ENCODE measurements at places on chromosomes 1 and 21.

DNA sequence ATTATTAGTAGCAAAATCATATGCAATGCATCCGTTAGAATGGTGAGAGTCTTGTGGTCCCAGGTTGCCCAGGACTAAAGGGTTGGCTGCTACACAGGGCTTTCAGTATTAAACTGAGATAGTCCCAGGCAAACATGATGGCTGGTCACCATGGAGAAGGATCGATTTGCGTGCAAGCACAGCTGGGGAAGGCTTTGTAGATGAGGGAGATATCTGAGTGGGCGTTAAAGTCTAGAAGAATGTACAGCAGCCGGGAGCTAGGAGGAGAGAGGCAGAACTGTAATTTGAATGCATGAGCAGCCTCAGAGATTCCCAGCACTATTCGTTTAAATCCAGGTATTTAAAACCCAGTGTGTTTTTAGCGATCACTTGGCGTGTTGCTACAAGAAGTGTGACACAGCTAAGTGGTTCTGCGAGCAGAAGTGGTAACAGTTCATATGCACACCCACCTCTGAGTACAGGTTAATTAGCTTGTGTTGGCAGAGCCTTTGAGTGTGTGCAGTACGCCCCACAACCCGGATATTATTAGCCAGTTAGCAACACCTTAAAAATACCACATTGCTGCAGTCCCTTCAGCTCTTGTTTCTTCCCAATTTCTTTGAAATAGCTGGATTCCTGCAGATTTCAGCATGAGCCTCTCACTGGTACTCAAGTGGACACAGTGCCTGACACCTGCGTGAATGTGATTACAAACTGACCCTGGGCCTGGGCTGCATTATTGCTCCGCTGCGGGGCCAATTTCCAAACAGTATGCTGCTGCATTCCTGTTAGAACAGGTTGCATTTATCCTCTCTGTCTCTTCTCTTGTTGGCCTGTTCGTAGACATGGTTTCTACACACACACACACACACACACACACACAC lies 67.2 kb upstream of the SCAF4 start:
- no peak for DNase-seq

DNA sequence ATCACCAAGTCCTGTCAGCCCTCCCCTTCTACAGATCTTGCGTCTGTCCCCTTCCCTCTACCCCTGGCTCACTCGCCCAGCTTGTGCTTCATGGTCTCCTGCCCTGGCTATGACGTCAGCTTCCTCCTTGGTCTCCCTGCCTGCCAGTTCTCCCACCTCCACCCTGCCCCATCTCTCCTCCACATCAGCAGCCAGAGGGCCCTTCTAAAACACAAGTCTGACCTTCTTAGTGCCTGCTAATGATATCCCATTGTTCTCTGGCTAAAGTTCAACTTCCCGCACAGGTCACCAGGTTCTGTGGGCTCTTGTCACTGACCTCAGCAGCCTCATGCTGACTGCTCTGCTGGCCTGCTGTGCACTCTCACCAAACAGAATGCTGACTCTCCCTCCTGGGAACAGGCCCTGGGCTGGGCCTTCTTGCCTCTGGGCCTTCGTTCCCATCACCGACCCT lies 24.7 kb upstream of the MYCL start:
- DNase-seq: peak; percentile 27

- peak; percentile 20 for DNase-seq
Measured at GRCh38 chr1:213014642-213015041, 1.0 kb downstream of the ANGEL2 start.

DNA sequence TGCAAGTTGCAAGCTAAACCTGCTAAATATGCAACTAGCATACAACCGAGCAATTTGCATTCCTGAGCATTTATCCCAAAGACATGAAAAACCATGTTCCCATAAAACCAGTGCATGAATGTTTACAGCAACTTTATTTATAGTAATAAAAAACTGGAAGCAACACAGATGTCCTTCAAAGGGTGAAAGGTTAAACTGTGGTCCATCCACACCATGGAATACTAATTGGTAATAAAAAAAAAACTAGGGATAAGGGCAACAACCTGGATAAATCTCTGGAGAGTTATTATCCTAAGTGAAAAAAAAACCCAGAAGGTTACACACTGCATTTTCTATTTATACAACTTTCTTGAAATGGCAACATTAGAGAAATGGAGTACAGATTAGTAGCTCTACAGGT lies 474.1 kb downstream of the SMYD3 start:
- no peak for DNase-seq

DNA sequence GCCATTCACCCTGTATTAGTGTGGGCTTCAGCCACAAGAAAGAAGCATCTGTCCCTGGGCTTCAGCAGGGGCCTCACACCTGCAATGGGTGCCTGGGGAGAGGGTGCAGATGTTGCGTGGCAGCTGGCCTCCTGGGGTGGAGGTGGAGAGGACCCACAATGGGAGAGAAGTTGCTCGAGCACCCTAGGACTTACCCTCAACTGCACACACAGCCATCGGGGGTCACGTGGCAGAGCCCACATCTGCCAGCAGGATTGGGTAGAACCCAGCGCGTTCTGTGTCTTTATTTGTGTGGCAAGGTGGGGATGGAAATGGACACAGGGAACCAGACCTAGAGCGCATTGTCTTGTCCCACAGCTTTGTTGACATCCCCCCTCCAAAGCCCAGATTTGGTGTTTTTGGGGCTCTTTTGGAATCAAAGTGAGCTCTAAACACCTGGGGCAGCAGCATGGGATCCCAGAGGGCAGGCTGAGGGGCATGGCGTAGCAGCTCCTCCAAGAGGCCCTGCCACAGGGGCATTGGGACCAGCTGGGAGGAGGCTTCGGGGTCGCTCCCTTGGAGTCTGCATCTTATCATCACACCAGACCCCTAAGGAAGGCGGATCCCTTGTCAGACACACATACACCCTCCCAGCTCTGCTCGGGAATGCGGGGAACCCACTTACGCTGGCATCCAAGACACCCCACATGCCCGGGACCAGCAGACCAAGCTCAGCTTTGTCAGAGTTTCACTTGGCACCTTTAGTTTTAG lies 5.1 kb downstream of the ABCG1 start:
- no peak for DNase-seq

DNA sequence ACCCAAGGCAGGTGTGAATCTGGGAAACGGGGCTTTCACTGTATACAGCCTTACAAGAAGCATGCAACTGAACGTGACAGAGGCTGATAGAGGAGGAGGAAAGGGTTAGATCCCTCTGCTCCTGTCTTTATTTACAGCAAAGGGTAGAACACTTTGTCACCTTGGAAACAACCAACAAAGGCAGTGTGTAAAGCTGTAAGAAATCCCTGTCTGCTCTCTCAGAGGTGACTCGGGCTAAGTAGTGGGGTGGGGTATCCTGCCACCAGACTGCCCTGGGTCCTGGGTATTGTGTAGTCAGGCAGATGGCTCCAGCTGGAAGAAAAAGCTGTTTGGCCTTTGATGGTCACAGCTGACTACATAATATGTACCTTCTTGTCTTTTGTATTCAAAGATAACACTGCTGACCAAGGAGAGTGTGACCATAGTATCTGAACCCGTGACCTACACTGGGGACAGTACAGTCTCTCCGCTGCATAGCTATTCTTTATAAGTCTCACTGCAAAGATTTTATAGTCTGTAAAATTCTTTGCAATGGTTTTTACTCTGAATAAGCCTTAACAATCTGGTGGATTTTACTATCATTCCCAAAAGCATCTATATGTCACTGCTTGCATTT lies 22.1 kb upstream of the POU2F1 start:
- DNase-seq: no peak

GRCh38 chr1:102174259-102174863 lies 177.6 kb upstream of the OLFM3 start:
- DNase-seq: no peak

DNA sequence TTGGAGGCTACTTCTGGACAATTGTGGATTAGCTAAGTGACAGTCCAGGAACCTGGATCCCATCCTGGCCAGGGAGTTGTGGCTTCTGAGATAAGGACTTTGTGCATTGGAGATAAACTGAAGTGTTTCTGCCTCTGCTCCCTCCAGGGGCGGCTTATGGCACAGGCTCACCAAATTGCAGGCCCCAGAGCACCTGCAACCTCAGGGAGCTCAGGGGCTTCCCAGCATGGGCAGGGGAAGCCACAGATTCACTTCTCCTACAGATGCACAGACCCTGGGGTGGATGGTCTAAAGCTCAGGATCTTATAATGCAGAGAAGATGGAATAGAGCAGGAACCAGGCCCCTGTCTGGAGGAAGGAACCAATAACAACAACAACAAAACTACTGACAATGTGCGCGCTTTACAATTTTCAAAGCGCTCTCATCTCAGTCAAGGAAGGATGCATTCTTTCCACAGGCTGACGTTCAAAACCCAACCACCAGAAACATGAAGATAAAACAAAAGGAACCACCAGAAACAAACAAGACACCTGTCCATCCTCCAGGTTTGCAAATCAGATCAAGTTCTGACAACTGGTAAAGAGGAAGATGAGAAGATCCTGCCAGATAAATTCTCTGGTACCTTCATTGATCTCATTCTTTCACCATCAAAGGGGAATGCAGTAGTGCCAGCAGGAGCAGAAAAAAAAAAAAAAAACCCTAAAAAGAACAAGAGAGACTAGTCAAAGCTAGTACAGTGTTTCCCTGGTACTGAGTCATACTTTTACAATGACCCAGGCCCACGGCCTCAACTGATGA lies 121.0 kb upstream of the IRF2BP2 start:
- peak; percentile 90 for DNase-seq

DNA sequence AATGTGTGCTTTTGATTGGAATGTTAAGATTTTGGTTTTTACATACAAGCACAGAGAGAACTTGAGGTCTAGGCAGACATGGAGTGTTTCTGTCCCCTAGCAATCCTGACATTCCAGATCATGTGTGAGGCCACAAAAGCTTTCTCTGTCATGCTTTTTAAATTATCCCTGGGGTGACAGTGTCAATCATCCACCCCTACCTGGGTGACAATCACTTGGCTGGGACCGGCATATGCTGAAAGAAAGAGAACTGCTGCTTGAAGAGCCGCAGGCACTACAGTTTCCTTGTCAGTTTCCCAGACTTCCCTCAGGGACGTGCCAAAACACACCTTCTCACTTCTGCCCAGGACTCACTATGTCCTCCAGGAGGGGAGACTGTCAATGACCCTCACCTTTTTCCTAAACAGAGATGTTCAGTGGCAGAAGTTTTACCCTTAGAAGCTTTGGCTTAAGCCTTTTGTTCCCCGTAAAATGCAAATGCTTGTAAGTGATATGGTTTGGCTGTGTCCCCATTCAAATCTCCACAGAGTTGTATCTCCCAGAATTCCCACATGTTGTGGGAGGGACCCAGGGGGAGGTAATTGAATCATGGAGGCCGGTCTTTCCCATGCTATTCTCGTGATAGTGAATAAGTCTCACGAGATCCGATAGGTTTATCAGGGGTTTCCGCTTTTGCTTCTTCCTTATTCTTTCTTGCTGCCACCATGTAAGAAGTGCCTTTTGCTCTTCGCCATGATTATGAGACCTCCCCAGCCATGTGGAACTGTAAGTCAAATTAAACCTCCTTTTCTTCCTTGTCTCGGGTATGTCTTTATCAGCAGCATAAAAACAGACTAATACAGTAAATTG lies 217.4 kb downstream of the FGGY start:
- DNase-seq: peak; percentile 10

DNA sequence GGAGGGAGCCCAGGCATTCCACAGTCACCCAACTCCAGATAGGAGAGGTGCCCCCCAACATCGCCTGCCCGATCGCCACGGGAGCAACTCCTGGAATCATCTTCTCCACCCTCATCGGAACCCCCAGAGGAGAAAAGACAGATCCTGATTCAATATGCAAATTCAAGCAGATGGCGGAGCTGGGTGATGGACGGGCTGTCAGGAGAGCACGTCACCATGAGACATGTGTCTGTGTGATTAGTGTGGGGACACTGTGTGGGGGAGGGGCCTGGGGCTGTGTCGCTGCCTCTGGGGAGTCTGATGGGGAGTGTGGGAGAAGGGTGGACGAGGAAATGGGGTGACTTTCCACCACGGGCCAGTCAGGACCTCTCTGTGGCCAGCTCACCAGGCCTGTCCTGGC lies 90.2 kb upstream of the CSF3R start:
- no peak for DNase-seq

DNA sequence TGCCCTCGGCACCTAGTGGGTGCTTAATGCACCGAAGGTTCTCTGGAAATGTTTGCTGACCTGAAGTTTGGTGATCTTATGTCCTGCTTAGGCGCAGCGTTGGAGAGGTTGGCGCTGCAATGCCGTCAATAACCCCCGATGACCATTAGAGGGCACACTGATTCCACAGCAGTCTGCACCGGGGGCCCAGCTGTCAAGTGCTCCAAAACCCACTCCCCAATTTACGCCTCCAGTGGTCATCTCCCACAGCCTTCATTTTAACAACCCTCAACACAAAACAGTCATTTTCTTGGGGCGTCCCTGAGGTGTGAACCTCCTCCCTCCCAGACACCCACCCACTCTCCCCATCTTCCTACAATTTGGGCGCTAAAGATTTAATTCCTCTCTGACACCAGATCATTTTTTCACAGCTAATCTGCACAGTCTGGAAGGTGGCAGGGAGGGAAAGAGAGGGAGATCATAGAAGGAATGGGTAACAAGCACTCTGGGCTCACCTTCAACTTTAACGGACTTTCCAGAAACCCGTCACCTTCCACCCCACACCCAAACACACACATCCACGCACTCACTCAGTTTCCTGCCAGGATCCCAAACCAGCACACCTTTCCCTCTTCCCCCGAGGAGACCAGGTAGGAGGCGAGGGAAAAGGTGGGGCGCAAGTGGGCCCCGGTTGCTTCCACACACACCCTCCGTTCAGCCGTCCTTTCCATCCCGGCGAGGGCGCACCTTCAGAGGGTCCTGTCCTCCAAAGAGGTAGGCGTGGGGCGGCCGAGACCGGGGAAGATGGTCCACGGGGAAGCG lies 570 bp upstream of the NPR1 start:
- DNase-seq: no peak

DNA sequence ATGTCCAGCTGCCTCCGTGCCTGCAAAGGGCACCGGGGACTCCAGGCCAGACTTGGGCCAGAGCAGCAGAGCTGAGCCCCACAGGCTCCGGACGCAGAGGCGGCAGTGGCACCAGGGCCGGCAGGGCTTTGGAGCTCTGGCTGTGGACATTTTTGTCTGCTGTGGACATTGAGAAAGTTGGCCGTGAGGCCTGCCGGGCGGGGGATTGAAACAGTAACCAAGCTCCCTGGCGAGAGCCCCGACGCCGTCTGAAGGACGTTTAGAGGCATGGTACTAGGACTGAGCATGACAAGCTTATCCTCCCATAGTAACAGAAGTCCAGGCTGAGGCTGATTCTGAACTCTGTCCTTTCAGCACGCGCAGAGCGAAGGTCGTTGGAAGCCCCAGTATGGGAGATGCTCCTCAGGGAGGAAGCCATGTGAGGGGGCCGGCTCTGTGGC lies 323.8 kb downstream of the AMY1C start:
- DNase-seq: no peak
